ENCODE measurements at places on chromosomes 11 and 22. TPM values are rescaled to one million over a fixed set of nuclear protein-coding genes. Genes with fewer than 3 reads are reported as not detected.

Gene LRRC32
- 20.9 TPM for total RNA-seq

Gene TENM4
- total RNA-seq: 0.13 TPM

Gene RELT
- 4.8 TPM for total RNA-seq

Gene TRPC6
- 27.6 TPM for total RNA-seq

Gene POLD4
- 32.4 TPM for total RNA-seq

Gene CCDC116
- 0.13 TPM for total RNA-seq

Gene GP1BB
- total RNA-seq: 2.7 TPM

Gene ACRV1
- not detected for total RNA-seq

Gene OR8G1
- total RNA-seq: under 0.01 TPM

Gene FADS3
- total RNA-seq: 90.9 TPM

Gene HTR3A
- not detected for total RNA-seq

Gene POU2AF2
- not detected for total RNA-seq

Gene PLA2G3
- total RNA-seq: under 0.01 TPM

Gene BTBD18
- total RNA-seq: not detected

Gene SLN
- total RNA-seq: not detected

Gene EPS8L2
- 3.0 TPM for total RNA-seq

GRCh38 chr11:3929232-3929631 is 73.8 kb downstream of the STIM1 start:
- no peak for DNase-seq

- no peak for DNase-seq
These were observed 15.8 kb downstream of the BLID start for GRCh38 chr11:122100037-122100755.

DNA sequence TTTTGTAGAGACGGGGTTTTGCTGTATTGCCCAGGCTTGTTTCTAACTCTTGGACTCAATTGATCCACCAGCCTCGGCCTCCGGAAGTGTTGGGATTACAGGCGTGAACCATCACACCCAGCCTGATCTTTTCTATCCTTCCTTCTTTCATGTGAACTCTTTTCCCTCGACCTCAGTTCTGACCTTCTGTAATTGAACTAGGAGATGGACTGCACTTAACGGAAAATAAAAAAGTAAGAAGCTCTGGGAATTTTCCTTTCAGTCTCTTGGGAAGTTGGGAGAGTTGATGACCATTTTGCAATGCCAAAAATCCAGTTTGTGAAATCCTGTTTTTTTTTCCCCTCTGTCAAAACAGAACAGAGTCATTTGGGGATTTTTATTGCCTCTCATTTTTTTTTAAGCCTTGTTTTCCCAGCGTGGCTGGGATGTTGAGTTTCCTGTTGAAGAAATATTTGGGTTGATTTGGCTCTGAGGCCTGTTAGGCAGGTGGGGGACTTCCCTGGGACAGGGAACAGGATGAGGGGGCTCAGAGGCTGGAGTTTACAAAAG is 26.9 kb upstream of the CYB5R3 start:
- DNase-seq: peak; percentile 90

DNA sequence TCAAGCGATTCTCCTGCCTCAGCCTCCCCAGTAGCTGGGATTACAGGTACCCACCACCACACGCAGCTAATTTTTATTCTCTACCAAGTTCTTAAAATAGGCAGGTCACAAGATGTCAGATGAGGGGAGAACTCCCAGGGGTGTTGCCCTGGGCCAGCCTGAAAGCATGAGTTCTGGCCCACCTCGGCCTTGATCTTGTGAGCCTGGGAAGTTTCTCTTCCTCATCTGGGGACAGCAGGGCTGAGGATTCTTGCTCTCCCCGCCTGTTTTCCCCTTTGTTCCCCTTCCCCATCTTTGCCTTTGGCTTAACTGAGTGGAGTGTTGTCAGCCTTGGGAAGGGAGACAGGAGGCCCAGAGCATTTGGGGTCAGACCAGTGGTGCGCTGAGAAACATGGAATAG is 3.5 kb downstream of the PDXP start:
- DNase-seq: no peak

- DNase-seq: no peak
These were observed 85.4 kb downstream of the MTNR1B start for GRCh38 chr11:93054881-93055280.

DNA sequence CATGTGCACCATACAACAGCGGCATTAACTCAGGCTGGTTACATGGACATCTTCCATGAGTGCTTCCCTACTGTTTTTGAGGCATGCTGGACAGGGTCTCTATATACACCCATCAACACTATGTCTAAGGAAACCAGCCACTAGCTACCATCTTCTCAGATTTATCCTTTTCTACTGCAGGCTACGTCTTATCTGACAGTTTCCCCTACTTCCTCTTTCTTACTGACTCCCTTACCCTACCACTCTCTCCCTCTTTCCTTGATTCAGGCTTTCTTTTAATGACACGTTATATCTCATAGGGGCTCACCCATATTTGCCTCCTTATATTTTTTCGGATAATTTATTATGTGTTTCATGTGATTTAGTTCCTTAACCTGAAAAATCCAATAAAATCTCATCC is 41.8 kb downstream of the DDI1 start:
- DNase-seq: no peak

GRCh38 chr11:12600829-12601228 is 73.4 kb upstream of the TEAD1 start:
- no peak for DNase-seq

GRCh38 chr11:59180907-59181306 is 9.0 kb downstream of the DTX4 start:
- no peak for DNase-seq

GRCh38 chr11:1741741-1742140 is 8.7 kb downstream of the IFITM10 start:
- DNase-seq: no peak

DNA sequence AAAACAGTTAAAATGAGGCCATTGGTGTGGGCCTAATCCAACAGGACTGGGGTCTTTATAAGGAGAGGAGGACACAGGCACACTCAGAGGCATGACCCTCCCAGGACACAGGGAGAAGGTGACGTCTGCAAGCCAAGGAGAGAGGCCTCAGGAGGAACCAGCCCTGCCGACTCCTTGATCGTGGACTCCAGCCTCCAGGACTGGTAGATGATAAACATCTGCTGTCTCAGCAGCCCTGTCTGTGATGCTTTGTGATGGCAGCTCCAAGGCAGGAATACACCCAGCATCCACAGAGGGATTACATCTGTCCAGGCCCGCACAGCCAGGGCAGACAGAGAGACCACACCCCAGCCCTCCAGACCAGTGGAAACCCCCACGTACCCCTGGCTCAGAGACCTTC is 18.4 kb downstream of the CDKN1C start:
- DNase-seq: no peak

DNA sequence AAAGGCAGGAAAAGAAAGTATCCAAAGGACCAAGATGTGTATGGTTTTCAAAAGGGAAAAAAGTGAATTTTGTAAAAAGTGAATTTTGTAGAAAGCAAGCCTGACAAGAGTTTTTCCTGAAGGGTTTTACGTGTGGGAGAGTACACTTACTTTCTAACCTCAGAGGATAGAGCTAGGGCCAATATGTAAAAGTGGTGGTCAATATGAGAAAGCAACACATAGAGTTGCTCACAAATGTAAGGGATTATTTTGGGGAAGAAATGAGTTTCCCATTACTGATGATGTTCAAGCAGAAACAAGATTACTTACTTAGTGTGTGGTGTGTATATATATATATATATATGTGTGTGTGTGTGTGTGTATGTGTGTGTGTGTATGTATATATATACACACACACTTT is 162.5 kb downstream of the SWAP70 start:
- no peak for DNase-seq

- DNase-seq: no peak
These were observed 72.6 kb downstream of the SCN3B start for GRCh38 chr11:123581651-123582399.

GRCh38 chr22:17569971-17570511 is 6.7 kb downstream of the SLC25A18 start:
- peak; percentile 26 for DNase-seq

DNA sequence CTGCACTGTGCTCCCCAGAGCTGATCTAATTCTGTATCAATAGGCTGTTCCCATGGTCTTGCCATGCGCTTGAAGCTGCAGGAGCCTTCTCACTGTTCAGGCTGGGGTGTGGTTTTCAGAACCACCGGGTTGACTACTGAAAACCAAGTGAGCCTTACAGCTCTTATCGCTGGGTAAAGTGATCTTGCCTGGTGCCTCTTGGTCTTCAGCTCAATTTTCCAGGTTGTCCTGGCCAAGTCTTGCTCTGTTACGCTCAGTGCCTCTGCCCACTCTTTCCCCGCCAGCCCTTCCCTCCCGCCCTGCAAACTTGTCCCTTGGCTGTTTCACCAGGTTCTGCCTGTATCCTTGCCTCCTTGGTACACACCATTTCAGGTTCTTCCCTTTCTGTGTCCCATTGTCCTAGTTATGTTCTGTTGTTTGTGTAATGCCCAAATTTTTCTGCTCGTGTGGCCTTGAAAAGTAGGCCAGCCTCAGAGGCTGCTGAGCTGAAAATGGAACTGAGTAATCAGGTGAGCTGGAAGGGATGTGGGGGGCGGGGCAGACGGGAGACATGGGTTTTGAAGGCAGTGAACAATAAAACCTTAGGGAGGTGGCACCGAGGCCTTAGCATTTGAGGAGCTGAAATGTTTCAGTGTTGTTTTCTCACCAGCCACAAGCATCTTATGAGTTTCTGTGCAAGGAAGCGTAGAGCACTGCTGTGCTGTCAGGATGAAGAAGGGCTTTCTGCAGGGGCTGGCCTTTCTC is 11.2 kb downstream of the PEX26 start:
- DNase-seq: no peak

DNA sequence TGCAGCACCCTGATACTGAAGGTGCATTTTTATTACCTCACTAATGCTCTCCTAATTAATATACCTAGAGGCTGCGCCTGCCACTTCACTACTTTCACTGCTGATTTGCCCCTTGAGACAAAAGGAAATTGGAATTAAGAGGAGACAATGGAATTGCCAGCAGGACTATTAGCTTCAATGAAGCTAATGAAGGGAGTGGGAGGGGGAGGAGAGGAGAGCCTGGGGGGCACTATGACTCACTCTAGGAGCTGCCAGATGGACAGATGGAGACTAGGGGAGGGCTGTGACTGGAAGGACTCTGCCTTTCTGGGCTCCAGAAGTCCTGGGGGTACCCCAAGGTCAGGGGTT is 102.8 kb upstream of the DRD2 start:
- no peak for DNase-seq

- no peak for DNase-seq
These were observed 281.6 kb upstream of the C11orf87 start for GRCh38 chr11:109140426-109140825.

- no peak for DNase-seq
These were observed 27.3 kb downstream of the INCENP start for GRCh38 chr11:62150887-62151736.

- DNase-seq: no peak
These were observed 669 bp downstream of the CDC42EP2 start for GRCh38 chr11:65315204-65315865.

DNA sequence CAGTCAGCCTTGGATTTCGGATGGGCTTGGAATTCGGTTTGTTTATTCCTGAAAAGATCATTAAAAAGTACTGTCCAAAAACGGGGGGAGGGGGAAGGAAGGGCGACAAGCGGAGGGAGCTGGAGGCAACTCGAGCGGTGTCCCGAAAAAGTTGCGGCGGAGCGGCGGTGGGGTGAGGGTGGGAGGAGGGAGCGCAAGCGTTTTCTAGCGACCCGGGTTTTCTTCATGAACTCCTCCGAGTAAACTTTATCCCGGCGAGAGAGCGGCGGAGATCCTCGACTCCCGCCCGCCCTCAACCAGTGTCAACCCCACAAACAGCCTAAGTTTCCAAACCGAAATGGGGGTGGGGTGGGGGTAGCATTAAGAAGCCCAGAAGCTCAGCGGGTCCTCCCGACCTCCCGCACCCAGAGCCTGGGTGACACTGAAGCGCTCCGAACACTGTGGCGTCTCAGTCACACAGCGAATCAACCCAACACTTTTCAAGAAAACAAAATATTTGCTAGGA is 133.0 kb upstream of the C11orf58 start:
- no peak for DNase-seq

Data from dermis microvascular lymphatic vessel endothelial cell (primary cell).